Type B pancreatic cell (in vitro differentiated cells): ENCODE measurements at places on chromosomes 4 and X. TPM values are rescaled to one million over a fixed set of nuclear protein-coding genes. Genes with fewer than 3 reads are reported as not detected.

- DNase-seq: no peak
Measured at GRCh38 chrX:132063862-132064261, 40.8 kb downstream of the STK26 start.

GRCh38 chrX:46327566-46328115, 217.6 kb downstream of the ZNF674 start:
- no peak for DNase-seq

DNA sequence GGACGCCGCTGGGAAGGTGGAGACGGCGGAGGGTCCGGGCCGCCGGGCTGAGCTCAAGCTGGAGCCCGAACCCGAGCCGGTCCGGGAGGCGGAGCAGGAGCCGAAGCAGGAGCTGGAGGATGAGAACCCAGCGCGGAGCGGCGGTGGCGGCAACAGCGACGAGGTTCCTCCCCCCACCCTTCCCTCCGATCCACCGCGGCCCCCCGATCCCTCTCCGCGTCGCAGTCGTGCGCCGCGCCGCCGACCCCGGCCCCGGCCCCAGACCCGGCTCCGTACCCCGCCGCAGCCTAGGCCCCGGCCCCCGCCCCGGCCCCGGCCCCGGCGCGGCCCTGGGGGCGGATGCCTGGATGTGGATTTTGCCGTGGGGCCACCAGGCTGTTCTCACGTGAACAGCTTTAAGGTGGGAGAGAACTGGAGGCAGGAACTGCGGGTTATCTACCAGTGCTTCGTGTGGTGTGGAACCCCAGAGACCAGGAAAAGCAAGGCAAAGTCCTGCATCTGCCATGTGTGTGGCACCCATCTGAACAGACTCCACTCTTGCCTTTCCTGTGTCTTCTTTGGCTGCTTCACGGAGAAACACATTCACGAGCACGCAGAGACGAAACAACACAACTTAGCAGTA, 483 bp downstream of the USP27X start:
- DNase-seq: no peak

- DNase-seq: no peak
Measured at GRCh38 chrX:133857640-133858269, 127.6 kb downstream of the GPC3 start.

DNA sequence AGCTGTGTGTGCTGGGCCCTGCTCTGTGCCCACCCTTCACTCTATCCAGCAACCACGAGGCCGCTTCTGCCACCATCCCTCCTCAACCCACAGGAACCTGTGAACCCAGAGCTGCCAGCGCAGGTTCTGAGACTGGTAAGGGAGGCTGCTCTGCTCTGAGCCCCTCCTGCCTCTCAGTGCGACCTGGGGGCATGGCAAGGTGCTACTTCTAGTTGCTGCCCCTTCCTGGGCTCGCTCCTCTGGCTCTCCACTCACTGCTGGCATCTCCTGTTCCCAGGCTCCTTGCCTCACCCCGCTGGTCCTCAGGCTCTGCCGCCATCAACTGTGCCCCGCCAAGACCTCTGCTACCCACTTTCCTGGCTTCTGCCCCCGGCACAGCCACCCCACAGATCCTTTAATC, 39.3 kb downstream of the RNF212 start:
- no peak for DNase-seq

- no peak for DNase-seq
Measured at GRCh38 chr4:40909363-40909876, 159.7 kb downstream of the NSUN7 start.

- no peak for DNase-seq
Measured at GRCh38 chr4:167100120-167100519, 134.2 kb downstream of the SPOCK3 start.

- no peak for DNase-seq
Measured at GRCh38 chr4:35725131-35725530, 519.2 kb downstream of the ARAP2 start.

DNA sequence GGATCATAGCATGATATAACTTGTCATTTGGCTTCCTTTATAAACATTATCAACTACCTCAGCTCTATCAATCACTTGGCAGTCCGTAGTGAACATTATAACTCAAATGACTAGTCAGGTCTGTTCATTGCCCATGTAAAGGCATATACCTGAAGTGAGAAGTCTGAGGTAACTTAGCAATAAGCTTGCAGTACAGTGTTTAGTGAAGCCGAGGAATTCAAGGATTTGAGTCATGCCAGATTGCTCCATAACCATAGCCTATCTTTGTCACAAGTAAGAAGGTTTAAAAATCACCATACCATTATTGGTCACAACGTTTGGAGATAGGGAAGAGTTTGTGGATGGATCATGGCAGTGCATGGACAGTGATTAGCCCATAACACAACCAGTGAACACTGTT, 41.6 kb downstream of the AR start:
- DNase-seq: no peak

GRCh38 chrX:10783451-10783995, 163.1 kb upstream of the MID1 start:
- no peak for DNase-seq

DNA sequence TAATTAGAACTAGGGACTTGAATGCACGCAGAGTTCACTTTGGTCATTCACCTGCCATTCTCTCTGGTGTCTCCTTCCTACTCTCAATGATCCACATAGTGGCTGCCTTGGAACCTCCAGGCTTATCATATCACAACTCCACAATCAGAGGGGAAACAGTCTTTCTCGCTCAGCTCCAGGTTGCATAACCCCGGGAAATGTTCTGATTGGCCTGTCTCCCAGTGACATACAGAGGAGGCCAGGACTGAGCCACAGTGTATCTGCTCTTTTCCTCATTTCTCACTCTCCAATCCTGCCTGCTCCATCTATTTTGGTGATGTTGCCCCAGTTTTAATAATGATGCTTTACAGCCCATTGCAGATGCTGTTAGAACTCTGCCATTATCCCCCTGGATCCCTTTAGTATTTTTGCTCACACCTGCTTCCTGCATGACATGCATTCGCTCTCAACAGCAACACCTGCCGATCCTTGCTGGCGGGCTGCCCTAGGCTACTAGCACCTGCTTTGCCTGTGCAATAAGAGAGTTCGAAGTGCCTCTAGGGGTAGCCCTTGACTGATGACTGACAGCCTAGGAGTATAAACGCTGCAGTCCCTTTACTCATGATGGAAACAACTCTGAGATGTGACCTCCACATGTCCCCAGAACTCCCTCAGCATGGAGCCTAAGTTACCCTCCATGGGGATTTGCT, 211.3 kb upstream of the RPS6KA3 start:
- no peak for DNase-seq

- DNase-seq: no peak
Measured at GRCh38 chr4:157804986-157805385, 367.8 kb downstream of the GASK1B start.

DNA sequence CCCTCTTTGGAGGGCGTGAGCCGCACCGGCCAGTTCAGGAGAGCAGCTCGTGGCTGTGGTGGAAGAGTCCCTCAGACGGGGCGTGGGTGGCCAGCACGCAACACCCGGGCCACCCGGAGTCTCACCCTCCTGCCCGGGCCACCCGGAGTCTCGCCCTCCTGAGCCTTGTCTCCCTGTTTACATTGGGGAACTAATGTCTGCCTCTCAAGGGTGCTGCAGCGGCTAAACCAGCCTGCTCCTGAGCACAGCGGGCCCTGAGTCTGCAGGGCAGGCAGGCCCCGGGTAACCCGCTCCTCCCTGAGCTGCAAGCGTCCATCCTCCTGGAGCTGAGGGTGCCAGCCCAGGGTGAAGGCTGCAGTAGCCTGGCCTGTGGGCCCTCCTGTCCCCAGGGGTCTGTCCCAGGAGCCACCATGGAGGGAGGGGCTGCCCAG, 3.0 kb downstream of the PDE6B start:
- no peak for DNase-seq

DNA sequence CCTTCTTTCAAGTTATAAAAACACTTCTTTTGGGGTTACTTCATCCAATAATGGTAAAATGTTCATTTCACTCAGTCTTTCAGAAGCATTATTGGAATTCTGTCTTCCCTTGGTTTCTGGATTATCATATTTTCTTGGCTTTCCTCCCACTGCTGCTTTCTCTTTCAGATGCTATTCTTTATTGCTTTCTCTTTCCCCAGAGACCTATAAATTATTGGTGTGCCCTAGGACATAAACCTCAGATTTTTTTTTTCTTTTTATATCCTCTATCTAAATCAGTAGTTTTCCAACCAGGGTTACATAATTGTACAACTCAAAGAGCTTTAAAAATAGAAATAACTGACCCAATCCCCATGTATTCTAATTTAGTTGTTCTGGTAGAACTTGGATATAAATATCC, 1005.5 kb downstream of the ARAP2 start:
- DNase-seq: no peak

DNA sequence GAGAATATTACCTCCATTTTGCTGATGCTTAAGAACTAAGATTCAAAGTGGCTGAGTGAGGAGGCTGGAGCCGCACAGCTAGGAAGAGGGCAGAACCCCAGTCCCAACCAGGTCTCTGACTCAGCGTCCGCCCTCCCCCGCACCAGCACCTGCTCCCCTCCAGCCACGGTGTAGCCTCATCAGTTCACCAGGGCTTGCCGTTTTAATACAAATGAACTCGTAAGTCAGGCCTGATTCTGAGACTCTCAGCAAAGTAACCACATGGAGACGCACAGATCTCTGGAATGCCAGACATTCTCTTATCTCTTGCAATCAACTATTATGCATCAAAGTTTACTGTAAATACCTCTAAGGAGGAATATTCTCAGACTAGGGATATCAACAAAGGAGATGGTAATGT, 52.4 kb downstream of the ENPP6 start:
- DNase-seq: no peak

DNA sequence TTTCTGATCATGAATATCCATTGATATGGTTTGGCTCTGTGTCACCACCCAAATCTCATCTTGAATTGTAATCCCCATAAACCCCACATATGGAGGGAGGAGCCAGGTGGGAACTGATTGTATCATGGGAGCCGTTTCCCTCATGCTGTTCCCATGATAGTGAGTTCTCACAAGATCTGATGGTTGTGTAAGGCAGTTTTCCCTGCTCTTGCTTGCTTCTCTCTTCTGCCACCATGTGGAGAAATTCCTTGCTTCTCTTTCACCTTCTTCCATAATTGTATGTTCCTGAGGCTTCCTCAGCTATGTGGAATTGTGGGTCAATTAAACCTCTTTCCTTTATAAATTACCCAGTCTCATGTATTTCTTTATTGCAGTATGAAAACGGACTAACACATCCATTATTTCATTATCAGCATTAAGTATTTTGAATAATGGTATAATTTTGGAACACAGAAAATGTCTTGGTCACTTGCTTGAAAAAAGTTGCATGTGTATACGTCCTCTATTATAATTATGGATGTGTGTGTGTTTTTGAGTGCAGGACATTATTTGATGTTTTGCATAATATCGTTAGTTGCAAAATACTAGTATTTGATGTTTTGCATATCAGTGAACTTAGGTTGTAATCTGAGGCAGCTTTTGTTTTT, 334.6 kb downstream of the PCDH10 start:
- no peak for DNase-seq

- no peak for DNase-seq
Measured at GRCh38 chr4:107265859-107266258, 229.7 kb upstream of the DKK2 start.

DNA sequence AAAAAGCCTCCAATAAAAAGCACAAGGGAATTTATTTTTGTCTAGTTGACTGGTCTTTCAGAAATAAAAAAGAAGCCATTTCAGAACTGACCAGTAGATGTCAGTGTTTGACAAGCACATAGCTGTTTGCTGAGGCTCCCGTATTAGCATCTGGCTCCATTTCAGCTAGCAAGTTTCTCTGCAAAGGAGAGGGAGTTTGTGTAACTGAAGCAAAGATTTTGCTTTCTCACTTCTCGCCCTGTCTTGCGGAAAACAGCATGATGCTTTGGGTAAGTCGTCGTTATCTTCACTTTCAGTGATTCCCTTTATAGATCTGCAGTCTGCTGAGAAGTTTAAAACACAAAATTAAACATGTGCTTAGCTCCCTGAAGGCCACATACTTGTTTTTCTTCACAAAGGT, 85.5 kb downstream of the CT47B1 start:
- no peak for DNase-seq

DNA sequence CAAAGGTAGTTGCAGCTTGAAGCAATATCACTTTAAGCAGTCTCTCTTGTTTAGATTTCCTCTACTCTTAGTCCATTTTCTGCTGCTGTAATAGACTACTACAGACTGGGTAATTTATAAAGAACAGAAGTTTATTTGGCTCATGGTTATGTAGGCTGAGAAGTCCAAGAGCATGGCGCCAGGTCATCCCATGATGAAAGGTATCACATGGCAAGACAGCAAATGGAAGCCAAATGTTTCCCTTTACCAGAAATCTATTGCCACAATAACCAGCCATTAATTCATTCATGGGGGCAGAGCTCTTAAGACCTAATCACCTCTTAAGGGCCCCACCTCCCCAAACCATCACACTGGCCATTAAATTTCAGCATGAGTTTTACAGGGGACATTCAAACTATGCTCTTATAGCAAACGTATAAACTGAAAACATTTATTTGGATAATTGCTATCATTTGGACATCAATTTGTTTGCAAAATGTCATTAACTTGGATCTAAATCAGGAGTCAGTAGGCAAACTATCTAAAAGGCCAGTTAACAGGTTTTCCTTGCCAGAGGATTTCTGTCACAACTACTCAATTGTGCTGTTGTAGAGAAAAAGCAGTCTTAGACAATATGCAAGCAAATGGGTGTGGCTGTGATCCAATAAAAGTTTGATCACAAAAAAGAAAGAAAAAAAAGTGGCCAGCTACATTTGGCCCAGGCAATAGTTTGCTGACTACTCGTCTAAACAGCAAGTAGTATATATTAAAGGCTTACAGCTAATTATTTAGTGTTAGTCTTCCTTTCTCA, 75.7 kb upstream of the GUCY1A1 start:
- DNase-seq: no peak

DNA sequence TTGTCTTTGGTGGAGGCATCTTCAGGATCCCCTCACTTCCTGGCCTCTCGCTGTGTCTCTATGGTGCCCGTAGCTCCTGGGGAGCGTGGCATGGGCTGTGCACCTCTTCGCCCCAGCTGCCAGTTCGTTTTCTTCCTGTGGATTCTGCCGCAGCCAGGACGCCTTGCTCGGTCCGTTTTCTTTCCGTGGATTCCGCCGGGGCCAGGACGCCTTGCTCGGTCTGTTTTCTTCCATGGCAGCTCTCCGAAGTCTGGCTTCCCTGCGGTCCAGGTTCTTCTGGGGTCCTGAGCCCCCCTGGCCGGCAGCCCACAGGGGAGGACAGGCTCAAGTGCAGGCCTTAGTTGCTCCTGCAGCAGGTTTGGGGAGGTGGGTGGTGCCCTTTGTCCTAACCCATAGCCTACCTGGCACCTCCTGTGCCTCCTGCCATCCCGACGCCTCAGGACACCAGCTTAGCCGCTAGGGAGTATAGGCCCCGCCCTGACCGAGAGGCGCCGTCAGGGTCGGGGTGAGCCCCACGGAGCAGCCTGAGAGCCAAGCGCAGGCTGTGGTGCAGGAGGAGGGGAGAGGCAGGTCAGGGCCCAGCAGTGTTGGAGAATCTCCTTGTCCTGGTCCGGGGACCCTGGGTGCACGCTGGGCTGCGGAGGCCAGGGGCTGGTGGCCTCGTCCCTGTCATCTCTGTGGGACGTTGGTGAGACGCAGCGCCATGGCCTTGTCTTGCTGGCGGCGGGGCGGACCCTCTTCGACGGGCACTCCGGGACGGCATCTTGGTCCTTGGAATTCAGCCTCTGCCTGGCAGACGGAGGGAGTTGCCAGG, 27.1 kb downstream of the UVSSA start:
- DNase-seq: no peak

The MAGEA10 gene
- total RNA-seq: not detected in 2 replicates

The CDX4 gene
- not detected in 2 replicates for total RNA-seq

The CXCL3 gene
- total RNA-seq: 5.2 and 5.9 TPM in 2 replicates

The DCAF8L2 gene
- total RNA-seq: not detected in 2 replicates

The RBMXL3 gene
- not detected in 2 replicates for total RNA-seq

The GLRB gene
- 5.0 and 5.2 TPM in 2 replicates for total RNA-seq

The COX7B2 gene
- not detected in 2 replicates for total RNA-seq

The ANK2 gene
- 18.6 and 27.7 TPM in 2 replicates for total RNA-seq

The TMEM150C gene
- 5.7 and 7.8 TPM in 2 replicates for total RNA-seq

The CYTL1 gene
- 0.52 and 6.9 TPM in 2 replicates for total RNA-seq

The FBXL5 gene
- 48.2 and 48.4 TPM in 2 replicates for total RNA-seq
